Ureter (tissue), 1 donor: ENCODE measurements at places on chromosomes 16 and 17.

- DNase-seq, result no peak
These were observed 33.6 kb downstream of the DHRS7B start for GRCh38 chr17:21160401-21160800.

GRCh38 chr17:57724026-57724728, 20.9 kb downstream of the CCDC182 start:
- no peak for DNase-seq

DNA sequence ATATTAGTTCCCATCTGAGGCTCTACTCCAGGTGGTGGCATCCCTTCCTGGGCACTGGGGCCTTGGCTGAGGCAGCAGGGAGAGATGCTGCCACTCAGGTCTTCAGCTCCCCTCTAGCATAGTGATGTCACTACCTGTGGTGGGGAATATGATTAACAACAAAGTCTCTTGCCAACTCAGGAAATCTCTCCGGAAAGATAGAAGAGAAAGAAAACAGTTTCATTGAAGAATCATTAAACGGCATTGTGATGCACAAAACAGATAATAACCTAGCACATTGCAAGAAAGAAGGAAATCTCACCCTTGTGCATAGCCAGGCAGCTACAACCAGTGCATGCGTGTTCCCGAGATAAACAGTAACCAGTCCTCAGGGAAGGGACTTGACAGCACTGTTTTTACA, 12.2 kb upstream of the ZNF267 start:
- DNase-seq, result no peak

- no peak for DNase-seq
These were observed 1.8 kb downstream of the JPT1 start for GRCh38 chr17:75152523-75152921.

- DNase-seq, result no peak
These were observed 43.5 kb upstream of the IL34 start for GRCh38 chr16:70602831-70603230.

GRCh38 chr17:60817192-60817591, 139.5 kb downstream of the BCAS3 start:
- DNase-seq, result no peak

DNA sequence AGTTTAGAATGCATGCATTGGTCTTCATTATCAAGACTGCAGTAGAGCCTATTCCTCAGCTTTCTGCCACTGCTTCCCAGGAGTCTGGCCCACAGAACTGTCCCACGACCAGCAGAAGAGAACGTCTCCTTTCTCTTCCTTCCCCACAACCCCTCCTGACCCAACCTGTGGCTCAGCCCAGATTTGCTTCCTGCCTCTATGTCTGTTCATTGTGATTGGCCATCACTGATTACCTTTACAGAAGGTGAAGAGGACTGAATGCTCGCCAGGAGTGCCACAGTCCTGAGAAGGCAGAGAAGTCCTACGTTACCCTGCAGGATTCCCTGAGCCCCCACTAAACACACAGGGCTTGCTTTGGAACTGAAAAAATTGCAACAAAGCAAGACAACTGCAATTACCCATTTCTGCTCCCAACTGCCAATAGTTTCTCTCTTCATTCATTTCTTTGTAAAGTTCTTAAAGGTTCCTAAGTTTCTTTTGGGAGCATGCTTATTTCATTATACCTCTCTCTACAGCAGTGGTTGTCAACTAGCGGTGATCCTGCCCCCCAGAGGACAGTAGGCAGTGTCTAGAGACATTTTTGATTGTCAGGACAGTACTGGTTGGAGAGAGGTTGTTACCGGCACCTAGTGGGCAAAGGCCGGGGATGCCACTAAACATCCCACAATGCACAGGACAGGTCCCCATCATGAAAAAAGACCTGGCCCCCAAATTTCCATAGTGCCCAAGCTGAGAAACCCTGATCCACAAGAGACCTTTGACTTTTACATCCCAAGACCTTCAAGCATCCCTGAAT, 4.5 kb upstream of the NAT9 start:
- no peak for DNase-seq

DNA sequence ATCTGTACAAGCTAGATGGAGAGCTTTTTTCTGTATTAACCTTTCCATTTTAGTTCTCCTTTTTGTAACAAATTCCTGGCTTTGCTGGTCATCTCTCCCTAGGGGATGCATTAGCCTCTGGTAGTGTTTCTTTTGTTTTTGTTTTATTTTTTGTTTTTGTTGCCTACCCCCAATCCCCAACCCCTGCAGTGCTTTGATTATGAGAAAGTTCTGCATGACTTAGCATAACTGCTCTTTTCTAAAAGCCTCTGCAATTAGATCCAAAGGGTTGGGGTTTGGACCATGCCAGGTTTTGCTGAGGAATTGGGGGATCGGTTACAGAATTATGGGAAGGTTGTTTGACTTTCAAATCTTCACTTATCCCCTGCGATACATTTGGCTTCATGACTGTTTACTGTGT, 98.2 kb downstream of the ADAMTS18 start:
- no peak for DNase-seq

GRCh38 chr16:1470481-1471251, 4.2 kb downstream of the CLCN7 start:
- DNase-seq, result no peak

DNA sequence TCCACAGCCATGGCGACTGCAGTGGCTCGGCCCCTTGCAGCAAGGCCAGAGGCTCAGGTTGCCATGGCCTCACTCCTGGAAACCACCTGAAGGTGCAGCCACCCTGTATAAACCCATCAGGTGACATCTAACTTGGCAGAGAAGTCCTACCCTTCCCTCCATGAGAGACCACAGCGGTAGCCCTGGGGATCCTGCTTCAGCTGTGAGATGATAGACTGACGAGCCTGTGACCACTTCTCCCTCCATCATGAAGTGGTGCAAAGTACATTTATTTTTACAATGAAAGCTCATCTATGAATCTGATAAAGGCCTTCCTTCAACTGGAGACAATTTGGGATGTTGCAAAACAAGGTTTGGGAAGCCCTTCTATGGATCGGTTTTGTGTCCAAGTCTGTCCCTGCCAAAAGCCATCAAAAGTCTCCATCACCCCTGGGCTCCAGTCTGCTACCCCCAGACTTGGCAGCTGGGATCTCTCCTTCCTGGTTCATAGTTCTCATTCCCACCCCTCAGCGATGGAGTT, 1.8 kb downstream of the ZACN start:
- DNase-seq, result no peak

DNA sequence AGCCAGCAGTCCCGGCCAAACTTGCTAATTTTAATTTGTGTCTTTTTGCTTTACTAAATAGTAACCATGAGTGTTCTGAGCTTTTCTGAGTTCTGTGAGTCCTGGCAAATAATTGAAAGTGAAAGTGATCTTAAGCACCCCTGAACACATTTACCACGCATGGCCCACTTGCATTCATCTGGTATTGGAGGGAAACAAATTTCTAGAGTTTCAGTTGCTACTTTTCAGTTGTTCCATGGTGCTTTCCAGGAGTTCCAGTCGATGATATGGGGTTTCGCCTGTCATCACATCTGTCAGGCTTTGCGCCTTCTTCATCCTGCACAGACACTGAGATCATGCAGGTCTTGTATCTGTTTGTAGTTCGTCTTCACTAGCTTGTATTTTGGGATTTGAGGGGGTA, 44.1 kb downstream of the CRLF3 start:
- DNase-seq, result no peak

DNA sequence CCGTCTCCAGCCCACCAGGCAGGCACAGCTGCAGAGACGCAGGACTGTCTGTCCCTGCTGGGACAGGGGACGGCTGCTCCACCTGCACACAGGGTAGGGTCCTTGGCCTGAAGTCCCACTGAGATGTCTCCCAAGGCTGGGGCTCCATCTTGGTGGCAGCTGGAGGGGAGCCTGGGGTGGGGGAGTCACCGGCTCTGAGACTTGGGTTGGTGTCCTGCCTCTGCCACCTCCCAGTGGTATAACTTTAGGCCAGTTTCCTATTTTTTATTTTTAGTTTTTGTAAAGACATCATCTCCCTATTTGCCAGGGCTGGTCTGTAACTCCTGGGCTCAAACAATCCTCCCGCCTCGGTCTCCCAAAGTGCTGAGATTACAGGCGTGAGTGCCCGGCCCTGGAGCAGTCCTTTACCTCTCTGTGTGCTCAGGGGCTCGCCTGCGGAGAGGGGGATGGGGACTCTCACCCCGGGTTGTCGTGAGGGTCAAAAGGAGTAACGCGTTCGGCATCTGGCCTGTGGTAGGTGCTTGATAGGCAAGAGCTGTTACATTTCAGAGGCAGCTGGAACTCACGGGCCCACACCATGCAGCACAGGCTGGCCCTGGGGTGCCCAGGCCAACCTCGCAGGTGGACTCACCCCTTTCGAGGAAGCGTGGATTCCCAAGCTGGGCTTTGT, 46.6 kb upstream of the DOC2B start:
- DNase-seq, result no peak

- no peak for DNase-seq
These were observed 628 bp upstream of the ZNF18 start for GRCh38 chr17:11997972-11998233.

- DNase-seq, result peak; percentile 54
These were observed 306.9 kb upstream of the RBFOX1 start for GRCh38 chr16:7025616-7026190.

- no peak for DNase-seq
These were observed 89.5 kb upstream of the SOX9 start for GRCh38 chr17:72031219-72031884.

DNA sequence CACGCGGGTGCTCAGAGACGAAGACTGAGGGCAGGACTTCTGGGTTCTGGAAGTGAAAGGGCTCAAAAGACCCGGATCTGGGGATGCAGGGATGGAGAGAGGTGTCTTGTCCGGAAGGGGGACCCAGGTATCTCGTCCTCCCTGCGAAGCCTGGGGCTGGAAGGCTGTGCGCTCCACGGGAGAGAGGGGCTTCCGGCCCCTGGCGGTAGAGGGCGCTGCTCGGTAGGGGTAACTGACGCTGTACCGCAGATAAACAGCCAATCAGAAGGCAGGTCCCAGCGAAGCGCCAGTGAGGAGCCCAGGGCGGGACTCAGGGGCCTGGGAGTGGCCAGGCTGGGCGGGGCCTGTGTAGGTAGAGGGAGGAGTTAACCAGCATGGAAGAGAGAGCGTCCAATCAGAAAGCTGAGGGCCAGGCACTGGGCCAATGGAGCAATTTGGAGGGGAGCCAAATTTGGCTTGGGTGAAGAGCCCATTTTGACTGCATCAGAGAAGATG, 804 bp downstream of the TGFB1I1 start:
- peak; percentile 94 for DNase-seq

DNA sequence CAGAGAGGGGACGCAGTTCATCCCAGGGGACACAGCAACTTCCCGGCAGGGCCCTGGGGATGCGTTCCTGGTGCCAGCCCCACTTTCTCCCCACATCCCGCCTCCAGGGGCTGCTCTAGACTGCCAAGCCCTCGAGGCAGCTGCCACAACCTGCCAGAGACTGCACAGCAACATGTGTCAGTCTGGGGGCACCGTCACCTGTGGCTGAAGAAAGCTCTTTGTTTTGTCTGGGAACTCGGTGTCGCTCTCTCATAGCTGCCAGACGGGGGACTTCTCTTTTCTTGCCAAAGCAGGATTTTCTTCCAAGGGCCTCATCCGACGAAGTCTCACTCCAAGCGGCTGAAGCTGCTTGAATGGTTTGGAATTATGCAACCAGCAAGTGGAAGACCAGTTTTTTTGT, 43.7 kb downstream of the COTL1 start:
- DNase-seq, result no peak

- DNase-seq, result no peak
These were observed 29.5 kb downstream of the MPRIP start for GRCh38 chr17:17071531-17072360.

GRCh38 chr16:4654011-4654963, 29.7 kb downstream of the MGRN1 start:
- no peak for DNase-seq

DNA sequence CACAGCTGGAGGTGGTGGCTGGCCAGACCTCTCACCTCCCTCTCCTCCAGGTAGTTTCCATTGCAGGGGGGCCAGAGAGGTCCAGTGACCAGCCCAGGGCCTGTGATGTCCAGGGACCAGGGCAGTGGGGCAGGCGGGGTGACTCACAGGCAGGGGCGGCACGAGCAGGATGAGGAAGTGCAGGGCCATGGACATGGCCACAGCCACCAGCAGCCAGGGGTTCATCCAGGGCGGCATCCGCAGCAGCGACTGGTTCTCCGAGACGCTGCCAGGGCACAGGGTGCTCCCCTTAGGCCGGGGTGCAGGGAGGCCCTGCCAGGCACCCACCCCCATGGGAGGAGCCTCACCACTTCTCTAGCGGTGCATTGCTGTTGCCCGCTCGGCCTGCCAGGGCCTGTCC, 12.9 kb upstream of the P2RX1 start:
- DNase-seq, result no peak

DNA sequence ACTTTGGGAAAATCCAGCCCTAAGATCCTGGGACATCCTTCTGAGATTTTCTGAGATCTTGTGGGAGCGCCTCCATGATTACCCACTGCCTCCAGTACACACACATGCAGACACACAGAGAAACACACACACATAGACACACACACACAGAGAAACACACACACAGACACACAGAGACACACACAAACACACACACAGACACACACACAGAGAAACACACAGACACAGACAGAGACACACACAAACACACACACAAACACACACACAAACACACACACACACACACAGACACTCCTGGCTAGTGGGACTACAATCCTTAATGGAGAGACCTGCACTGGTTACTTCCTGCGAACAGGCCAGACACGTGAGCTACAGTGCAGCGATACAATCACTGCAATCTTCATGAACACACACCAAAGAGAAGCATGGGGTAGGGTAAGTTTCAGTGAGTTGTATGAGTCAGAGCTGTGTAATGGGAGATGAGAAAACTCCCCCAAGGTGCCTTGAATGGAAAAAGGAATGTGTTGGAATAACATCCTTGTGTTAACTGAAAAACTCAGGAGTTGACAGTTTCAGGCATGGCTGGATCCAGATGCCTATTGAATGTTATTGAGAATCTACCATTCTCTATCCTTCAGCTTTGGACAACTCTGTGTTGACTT, 79.5 kb downstream of the SLC6A2 start:
- no peak for DNase-seq

DNA sequence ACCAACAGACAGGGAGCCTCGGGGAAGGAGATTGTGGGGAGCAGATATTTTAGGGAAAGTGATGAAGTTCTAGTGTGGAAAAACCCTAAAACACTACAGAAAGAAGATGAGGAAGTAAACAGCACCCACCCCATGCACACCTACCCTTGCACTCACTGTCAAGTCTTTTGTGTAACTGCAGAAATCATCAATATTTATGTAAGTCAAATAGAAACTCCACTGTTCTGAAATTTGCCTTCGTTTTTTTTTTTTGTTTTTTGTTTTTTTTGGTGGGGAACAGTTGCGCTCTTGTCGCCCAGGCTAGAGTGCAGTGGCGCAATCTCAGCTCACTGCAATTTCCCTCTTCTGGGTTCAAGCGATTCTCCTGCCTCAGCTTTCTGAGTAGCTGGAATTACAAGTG, 273.4 kb downstream of the CPPED1 start:
- DNase-seq, result no peak

GRCh38 chr17:50386510-50386909, 10.8 kb downstream of the LRRC59 start:
- DNase-seq, result no peak

DNA sequence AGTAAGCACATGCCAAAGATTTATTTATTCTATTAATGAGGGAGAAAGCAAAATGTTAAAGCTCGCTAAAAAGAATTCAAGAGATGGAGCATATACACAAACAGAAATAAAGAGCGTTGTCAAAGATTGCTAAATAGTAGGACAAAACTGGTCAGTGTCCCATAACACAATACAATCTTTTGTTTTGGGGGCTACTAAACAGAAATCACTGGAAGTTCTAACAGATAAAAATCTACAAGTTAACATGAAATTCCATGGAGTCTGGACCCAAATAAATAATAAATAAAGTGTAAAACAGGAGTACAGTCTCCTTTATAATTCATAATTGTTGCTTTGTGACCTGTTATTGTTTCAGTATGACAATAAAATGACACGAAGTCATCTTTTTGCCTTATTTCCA, 115.2 kb upstream of the CNTNAP4 start:
- no peak for DNase-seq
